Coronary artery (tissue), 2 donors: ENCODE measurements at places on chromosomes 1 and 21.

- no peak for DNase-seq
Measured at GRCh38 chr1:60621368-60621851, 461.0 kb upstream of the NFIA start.

DNA sequence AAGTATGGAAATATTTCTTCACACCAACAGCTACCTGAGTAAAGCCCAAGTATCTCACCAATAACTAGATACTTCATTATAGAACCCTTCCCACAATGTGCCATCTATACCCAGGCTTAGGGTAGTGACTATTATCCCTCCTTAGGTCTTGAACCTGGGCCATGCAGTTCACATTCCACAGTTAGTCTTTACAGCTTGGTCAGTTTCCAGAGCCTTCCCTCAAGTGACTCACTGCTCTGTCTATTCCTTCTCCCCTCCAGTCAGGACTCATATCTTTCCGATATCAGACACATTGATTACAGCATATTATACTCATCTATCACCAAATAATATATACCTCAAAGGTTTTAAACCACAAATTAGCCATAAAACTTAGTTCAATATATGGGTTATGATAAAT lies 23.6 kb downstream of the VAMP4 start:
- DNase-seq = no peak

GRCh38 chr1:19209439-19209989 lies 552 bp downstream of the UBR4 start:
- no peak for DNase-seq

DNA sequence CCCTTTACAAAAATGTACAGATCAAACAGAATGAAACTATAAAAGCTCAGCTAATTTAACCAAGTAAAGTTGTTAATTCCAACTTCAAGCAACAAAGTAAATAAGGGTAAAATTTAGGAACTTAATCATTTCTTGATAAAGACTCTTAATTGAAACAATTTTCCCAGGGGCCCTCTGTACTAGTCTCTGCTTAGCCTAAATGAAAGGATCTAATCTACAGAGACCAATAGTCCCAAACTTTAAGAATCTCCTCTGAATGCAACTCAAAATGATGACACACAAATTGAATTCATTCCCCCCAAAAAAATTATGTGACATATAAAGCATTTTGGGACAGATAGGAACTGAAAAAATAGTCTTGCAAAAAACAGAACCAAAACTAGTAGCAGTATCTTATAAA lies 16.6 kb downstream of the EYA3 start:
- DNase-seq = no peak

DNA sequence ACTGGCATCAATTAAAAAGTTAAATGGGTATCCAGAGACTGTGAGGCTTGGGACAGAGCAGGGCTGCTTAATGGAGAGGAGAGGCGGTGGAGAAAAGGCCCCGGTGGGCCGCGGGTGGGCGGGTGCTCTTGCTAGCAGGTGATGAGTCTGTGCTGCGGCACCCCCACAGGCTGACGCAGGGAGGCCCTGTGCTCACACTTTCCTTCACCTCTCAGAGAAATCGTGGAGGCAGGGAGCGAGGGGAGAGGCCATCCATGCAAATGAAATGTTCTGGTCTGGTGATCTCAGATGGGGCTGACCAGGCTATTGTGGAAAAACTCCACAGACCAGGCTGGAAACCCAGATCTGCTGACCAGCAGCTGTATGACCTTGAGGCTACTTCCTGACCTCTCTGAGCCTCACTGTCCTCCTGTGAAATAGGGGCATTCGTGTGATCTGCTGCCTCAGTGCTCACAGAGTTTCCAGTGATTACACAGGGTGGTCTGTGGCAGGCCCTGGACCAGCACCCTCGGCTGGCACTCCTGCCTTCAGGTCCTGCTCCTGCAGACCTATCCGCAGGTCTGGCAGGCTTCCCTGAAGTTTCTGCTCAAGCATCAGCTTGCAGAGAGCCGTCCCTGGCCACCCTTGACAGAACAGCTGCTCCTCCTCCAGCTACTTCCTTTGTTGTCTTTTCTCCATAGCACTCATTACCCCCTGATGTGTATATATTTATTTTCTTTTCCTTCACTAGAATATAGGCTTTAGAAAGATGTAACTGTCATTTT lies 89.2 kb downstream of the BEND5 start:
- no peak for DNase-seq

DNA sequence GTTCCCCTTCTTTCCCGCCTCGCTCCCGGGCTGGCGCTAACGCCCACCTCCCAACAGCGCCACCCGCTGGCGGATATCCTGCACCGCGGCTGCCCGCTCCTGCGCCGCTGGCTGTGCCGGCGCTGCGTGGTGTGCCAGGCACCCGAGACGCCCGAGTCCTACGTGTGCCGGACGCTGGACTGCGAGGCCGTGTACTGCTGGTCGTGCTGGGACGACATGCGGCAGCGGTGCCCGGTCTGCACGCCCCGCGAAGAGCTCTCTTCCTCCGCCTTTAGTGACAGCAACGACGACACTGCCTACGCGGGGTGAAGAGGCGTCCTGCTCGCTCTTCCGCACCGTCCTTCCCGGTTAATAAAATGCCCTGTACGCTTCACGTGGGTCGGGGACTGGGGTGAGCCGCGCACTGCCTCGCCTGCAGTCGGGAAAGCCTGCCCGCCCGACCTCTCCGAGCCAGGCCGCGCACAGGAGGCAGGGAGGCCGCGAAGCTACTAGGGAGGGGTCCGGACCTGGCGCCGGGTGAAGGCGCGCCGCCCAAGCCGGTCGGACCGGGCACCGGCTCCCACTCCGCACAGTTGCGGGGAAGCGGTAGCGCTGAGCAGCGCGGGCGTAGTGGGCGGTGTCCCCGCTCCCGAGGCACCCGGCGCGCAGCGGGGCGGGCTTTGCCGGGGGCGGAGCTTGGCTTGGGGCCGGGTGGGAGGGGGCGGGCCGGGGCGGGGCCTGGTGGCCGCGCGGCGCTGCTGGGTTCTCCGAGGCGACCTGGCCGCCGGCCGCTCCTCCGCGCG lies at the start of gene ADAM15:
ADAM15 (plus strand) TSS at position 757 of the 782 bp plus-strand sequence. CDS start 71 bp downstream, outside the sequence.
- peak; percentile 90 for DNase-seq

DNA sequence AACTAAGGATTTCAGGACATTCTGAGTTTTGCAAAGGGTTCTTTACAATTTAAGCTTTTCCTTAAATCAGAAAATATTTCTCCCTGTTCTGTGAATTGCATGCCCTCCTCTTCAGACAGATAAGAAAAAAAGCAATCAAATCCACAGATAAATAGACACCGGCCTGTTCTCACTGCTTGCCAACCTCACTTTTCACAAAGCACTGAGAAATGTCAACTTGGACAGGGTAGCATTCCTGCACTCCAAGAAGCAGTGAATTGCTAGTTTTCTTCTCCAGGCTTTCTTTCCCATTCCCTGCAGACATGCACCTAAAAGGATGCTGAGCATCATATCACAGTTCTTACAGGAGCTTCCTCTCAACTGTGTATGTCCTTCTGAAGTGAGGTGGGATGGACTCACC lies 226.0 kb downstream of the CHRM3 start:
- DNase-seq = no peak

- no peak for DNase-seq
Measured at GRCh38 chr21:42769183-42769819, 110.0 kb downstream of the WDR4 start.

DNA sequence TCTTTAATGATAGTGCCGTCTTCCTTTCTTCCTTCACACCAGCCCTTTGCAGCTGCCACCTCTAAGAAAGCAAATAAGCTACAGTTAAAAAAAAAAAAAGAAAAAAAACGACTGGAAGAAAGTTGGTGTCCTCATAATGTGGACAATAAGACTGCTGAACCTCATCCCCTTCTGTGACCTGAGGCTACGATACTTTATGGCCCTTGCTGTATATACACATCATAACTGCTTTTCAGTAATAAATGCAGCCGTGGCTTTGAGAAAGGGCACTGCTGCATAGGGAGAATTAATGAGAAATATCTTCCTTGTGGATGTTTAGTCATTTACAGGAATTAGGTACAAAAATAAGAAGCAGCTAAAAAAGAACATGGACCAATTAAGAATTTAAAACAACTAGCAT lies 333.8 kb upstream of the ADGRL2 start:
- DNase-seq = no peak

DNA sequence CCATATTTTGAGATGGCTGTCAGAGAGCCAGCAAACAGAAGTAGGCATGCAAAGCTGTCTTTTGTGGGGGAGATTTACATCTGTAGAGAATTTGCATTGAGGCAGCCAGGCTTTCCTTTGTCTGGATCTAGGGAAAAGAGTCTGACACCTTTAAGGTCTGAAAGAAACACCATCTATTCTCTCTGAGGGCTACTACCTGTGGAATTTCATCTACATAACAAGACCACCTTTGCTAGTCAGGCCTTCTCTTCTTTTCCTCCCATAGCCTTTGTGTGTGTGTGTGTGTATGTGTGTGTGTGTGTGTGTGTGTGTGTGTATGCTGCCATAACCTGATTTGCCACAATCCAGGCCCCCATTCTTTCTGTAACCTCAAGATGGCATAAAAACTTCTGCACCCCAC lies 28.4 kb upstream of the DMRTB1 start:
- DNase-seq = no peak

DNA sequence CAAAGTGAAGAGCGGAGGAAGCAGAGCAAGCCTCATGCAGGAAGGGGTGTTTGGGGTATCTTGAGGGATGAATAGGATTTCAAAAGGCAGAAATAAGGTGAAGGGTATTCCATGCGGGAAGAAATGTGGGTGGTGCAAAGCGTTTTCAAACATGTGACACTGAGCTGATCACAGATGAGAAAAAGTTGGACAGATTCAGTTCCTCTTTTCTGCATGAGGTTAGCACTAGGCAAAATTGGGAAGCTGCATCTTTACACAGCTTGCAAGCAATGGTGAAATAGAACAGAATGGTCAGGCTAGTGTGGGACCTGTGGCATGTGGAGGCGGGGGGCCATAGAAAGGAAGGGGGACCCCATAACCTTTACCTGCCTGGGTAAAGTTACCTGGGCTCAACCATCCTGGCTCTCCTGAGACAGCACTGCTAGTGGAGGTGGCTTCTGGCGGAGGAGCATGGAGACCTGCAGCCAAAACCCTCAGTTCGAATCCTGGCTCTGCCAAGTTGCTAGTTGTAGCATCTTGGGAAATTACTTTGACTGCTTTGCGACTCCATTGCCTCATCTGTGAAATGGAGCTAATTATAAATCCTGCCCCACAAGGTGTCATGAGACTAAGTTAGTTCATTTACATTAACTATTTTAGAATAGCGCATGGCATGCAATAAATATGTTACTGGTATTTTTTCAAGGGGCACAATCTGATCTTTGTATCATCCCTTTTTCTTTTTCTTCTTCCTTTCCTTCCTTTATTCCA lies 16.4 kb downstream of the KCNA10 start:
- DNase-seq = no peak

- no peak for DNase-seq
Measured at GRCh38 chr1:19412654-19413053, 72.7 kb downstream of the CAPZB start.

DNA sequence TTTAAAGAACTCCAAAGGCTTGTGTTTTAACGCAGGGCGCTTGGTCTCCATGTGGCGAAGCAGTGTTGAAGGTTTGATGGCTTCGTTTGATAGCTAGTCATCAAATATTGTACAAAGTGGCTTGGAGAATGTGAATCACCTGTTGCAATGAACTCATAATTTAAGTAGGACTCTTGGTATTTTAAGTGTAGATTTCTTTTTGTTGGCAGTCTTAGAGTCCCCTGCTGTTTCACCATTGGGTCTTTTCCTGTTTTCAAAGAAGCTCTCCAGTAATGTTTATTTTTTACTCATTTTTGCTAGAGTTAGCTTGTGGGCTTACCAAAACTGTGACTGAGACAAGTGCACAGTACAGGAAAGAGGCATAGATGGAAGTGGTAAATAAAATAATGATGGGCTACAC lies 26.2 kb downstream of the RASAL2 start:
- DNase-seq = no peak

DNA sequence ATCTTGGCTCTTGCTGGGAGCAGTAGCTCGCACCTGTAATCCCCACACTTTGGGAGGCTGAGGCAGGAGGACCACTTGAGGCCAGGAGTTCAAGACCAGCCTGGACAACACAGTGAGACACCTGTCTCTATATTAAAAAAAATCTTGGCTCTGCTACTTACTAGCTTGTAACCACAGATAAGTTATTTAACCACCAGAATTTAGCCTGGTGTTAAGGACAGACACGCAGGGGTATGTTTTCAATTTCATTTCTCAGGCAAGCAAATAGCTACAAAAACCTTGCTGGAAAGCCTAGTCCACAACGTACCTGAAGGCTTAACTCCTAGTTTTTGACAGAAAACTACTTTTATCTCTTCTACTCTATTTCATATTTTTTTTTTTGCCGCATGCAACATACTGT lies 24.8 kb upstream of the GFI1 start:
- no peak for DNase-seq

- no peak for DNase-seq
Measured at GRCh38 chr1:6546326-6546725, 8.0 kb downstream of the NOL9 start.

DNA sequence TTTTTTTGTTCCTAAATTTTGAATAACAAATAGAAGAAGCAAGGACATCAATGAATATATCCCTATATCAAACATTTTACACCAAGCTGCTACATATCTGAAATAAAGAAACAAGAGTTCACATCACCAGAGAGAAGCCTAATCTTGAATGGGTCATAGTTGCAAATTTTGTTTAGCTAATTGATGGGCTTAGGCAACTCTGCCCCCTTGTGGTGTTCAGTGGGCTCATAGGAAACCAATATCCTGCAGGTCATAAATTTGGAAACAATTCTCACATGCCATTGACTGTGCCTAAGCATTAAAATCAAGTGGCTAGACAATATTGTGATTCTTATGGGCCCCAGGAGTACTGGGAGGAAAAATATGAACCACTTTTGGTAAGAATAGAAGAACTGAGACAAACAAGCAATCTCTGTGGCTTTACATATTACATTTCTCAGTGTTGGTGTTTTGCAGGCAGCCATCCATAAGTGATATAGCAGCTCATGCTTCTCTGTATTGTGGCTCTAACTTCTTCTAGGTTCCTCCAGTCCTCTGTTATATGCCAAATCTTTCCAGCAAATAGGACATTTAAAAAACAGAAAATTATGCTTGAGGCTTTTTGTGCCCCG lies 1262.8 kb upstream of the PRMT6 start:
- DNase-seq = no peak

DNA sequence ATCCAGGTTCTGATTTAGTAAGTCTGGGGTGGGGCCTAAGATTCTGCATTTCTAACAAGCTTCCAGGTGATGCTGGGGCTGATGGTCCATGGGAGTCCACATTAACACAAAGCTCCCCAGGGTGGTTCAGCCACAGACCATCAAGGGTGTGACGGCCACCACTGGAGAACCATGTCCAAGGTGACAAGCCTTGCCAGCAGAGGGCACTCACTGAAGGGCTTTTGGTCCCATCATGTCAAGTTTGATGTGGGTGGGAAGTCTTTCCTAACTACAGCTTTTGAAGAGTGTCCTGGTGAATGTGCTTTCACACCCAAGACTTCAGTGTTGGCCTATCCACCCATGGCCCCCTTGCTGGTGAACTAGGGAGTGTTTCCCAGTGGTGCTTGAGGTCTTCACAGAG lies 67.1 kb downstream of the UBE2T start:
- no peak for DNase-seq

DNA sequence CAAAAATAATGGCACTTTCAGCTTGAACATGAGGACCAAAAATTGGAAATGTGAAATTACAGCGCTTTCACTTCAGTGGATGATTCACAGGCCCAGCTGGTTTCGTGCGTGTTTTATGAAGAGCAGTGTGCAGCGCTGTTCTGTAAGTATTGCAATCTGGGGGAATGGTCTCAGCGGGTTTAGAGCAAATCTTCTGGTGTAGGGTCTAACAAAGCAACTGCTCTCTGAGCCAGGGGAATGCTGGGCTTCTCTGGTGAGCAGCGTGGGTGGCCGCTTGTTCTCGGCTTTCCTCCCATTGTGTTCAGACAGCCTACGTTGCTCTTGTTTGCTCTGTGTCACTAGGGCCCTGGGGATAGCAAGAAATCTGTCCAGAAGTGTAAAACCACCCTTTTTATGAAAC lies 42.4 kb upstream of the GADD45A start:
- no peak for DNase-seq
